CD8-positive, alpha-beta memory T cell (primary cell): ENCODE measurements at places on chromosomes 16 and 17.

DNA sequence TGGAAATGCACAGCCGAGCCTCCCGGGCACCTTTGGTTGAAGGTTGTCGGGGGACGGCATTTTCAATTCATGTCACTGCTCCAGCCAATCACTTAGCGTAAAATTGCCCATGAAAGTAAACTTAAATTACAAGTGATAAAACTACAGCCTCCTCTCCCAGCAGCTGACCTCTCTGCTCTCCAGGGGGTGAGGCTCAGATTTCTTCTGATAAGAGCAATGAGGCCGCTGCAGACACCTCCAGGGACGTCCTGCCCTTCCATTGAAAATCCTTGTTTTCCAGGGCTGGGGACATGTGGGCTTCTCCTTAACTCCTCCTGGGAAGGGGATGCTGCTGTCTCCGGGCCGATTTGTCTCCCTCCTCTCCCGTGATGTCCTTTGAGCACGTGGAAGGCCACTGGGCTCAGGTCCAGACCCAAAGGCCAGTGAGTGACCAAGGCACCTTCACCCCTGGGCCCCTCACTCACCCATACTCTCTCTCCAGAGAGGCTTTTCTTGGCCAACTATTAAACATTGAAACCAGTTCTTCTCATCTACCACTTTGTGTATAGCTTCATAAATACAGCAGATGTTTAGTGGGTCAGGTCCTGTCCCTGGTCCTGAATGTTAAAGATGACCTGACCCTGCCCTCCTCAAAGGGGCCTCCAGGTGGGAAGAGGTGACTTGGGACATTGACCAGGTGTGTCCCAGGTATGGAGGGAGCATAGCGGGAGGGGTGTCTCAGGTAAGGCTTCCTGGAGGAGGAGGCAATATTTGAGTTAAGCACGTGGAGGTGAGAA is 52.3 kb downstream of the MGAT5B start:
- no peaks in the 10 kb centered on the region for H3K36me3 ChIP-seq
- H3K4me1 ChIP-seq, result no peaks in the 10 kb centered on the region
- no peak overlapping the region for H3K4me3 ChIP-seq
- no peak overlapping the region for H3K27ac ChIP-seq

DNA sequence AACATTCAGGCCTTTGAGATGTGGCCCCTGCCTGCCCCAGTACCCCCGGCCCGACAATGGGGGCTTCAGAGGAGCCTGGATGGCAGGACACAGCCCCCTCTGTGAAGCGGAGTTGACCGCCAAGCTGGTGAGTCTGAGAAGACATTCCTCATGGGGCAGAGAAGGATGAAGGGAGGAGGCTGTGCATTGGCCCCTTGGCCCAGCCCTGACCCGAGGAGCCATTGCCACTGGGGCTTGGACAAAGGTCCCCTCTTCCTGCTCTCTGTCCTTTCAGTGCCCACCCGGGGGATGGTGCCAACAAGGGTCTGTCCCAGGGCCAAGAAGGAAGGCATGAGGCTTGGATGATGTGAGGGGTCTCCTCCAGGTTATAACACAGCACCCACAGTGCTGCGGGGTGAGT is 30.9 kb upstream of the PHB1 start:
- H3K36me3 ChIP-seq, result no peaks in the 10 kb centered on the region
- H3K27me3 ChIP-seq, result peaks cover 4% of the 10 kb centered on the region
- no peak overlapping the region for H3K27ac ChIP-seq
- DNase-seq, result no peak
- no peaks in the 10 kb centered on the region for H3K4me1 ChIP-seq

GRCh38 chr16:34802396-34802795 is 1343.0 kb downstream of the TP53TG3F start:
- no peaks in the 10 kb centered on the region for H3K36me3 ChIP-seq
- H3K27me3 ChIP-seq, result no peaks in the 10 kb centered on the region
- no peak overlapping the region for H3K4me3 ChIP-seq
- H3K4me1 ChIP-seq, result no peaks in the 10 kb centered on the region
- no peak for DNase-seq

- H3K27me3 ChIP-seq, result no peaks in the 10 kb centered on the region
- H3K36me3 ChIP-seq, result no peaks in the 10 kb centered on the region
- DNase-seq, result no peak
- no peaks in the 10 kb centered on the region for H3K4me1 ChIP-seq
- H3K4me3 ChIP-seq, result no peak overlapping the region
These were observed 398.7 kb upstream of the C16orf82 start for GRCh38 chr16:26668026-26668425.

GRCh38 chr17:33234930-33235685 is 58.0 kb downstream of the ASIC2 start:
- DNase-seq, result no peak
- no peaks in the 10 kb centered on the region for H3K36me3 ChIP-seq
- no peaks in the 10 kb centered on the region for H3K27me3 ChIP-seq
- no peak overlapping the region for H3K4me3 ChIP-seq
- no peak overlapping the region for H3K27ac ChIP-seq
- no peaks in the 10 kb centered on the region for H3K4me1 ChIP-seq

- peaks cover 7% of the 10 kb centered on the region for H3K36me3 ChIP-seq
- peak; percentile 46 for DNase-seq
- H3K27me3 ChIP-seq, result no peaks in the 10 kb centered on the region
- peaks cover 36% of the 10 kb centered on the region for H3K4me1 ChIP-seq
- peak overlapping the region; percentile 89 for H3K4me3 ChIP-seq
These were observed 973 bp upstream of the UBTF start for GRCh38 chr17:44220213-44221083.

DNA sequence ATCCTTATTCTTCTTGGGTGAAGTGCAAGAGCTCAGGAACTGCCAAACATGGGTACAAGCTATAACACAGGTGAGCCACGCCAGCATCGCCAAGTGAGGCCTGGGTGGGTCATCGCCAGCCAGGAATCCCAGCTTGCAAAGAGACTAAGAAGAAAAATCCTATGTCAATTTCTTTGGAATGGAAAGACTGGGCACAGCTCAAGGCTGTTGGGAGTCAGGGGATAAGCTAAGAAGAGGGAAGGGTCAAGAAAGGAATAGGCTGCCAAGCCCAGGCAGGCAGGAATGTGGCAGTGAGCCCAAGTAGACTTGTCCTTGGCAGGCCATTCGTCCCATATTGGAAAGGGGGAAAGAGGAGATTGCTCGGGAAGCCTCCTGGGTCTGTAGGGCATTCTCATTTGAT is 191.4 kb upstream of the CDH5 start:
- no peaks in the 10 kb centered on the region for H3K36me3 ChIP-seq
- DNase-seq, result no peak
- no peaks in the 10 kb centered on the region for H3K4me1 ChIP-seq

DNA sequence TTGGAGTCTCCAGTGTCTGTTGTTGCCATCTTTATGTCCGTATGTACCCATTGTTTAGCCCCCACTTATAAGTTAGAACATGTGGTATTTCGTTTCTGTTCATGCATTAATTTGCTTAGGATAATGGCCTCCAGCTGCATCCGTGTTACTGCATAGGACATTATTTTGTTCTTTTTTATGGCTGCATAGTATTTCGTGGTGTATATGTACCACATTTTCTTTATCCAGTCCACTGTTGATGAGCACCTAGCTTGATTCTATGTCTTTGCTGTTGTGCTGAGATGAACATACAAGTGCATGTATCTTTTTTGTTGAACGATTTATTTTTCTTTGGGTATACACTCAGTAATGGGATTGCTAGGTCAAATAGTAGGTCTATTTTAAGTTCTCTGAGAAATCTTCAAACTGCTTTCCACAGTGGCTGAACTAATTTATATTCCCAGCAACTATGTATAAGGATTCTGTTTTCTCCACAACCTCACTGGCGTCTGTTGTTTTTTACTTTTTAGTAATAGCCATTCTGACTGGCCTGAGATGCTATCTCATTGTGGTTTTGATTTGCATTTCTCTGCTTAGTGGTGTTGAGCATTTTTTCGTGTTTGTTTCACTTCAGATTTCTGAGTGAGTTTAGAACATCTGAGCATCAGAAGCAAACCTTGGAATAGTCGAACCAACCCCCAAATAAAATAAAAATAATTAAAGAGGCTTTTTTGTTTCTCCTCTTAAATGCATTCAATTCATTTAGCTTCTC is 304.7 kb downstream of the ZFHX3 start:
- DNase-seq, result no peak
- no peaks in the 10 kb centered on the region for H3K36me3 ChIP-seq
- no peaks in the 10 kb centered on the region for H3K4me1 ChIP-seq
- H3K27me3 ChIP-seq, result no peaks in the 10 kb centered on the region
- H3K27ac ChIP-seq, result no peak overlapping the region
- no peak overlapping the region for H3K4me3 ChIP-seq

DNA sequence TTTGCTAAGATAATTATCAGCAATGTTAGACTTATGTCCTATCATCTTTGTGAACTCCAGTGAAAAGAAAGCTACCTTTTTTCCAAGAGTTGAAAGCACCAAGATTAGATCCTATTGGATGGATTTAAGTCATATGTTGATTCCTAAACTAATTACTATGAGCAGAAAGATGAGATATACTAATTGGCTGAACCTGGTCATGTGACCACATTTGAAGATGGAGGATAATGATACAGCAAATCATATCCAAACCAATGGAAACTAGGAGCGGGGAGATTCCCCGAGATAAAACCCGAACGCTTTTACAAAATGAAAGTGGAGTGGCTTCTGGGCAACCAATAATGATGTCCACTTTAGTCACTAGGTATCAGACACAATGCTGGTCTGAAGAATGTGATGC is 1060.2 kb upstream of the EEF2KMT start:
- no peak overlapping the region for H3K4me3 ChIP-seq
- H3K36me3 ChIP-seq, result no peaks in the 10 kb centered on the region
- no peaks in the 10 kb centered on the region for H3K4me1 ChIP-seq

DNA sequence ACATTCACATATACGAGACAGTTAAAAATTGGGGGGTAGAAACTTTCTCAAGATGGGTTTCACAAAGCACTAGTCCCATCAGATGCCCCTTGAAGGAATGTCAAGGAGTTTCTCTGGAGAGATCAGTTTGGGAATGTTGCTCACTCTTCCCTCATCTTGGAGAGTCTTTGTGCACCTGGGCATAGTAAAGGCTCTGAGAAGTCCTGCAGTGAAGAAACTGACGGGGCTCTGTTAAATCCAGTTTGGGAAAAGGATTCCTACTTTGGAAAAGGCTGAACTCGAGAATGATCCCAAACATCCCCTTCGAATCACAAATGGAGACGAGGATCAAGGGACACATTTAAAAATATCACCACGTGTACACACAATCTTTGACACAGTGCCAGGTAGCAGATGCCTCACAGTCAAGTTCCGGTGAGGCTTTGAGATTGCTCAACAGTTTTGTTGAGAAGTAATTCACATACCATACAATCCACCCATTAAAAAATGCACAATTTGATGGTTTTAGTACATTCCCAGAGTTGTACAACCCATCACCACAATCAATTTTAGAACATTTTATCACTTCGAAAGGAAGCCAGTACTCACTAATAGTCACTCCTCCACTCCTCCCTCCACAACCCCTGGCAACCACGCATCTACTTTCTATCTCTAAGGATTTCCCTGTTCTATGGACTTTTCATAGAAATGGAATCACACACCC is 203.4 kb upstream of the FOXF1 start:
- no peak for DNase-seq
- no peaks in the 10 kb centered on the region for H3K36me3 ChIP-seq
- H3K4me1 ChIP-seq, result no peaks in the 10 kb centered on the region
- H3K4me3 ChIP-seq, result no peak overlapping the region
- H3K27ac ChIP-seq, result no peak overlapping the region

- DNase-seq, result peak; percentile 20
- H3K27ac ChIP-seq, result no peak overlapping the region
- H3K4me1 ChIP-seq, result peaks cover 22% of the 10 kb centered on the region
These were observed 11.2 kb downstream of the PER1 start for GRCh38 chr17:8141045-8141444.

DNA sequence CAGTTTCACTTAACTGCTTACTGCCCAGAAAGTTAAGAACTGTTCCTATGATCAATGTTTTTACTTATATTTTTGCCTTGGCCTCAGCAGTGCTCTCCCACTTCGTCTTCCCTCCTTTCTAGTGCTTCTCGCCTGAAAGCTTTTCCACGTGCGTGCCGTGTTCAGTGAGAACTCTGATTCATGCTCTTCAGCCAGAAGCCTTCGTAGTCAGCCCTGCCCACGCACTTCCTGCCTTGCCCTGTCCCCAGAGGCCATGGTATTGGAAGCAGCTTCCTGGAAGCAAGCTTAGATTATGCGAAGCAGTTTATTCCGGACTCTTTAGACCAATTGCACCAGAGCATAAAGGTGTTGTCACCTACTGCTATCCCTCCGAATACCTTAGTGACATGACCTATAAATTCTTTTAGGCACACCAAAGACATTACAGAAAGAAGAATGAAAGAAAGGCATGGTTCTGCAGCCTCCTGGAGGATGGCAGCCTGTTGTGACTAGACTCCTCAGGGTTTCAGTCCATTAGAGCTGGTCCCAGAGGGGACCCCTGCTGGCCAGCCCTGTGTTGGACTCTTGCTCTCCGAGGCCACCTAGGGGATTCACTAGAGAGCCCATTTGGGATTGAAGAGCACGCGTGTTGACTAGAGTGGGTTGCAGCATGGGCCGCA is 105.2 kb downstream of the RPTOR start:
- DNase-seq, result no peak
- no peak overlapping the region for H3K27ac ChIP-seq
- H3K4me1 ChIP-seq, result peaks cover 68% of the 10 kb centered on the region
- no peak overlapping the region for H3K4me3 ChIP-seq
- no peaks in the 10 kb centered on the region for H3K36me3 ChIP-seq

DNA sequence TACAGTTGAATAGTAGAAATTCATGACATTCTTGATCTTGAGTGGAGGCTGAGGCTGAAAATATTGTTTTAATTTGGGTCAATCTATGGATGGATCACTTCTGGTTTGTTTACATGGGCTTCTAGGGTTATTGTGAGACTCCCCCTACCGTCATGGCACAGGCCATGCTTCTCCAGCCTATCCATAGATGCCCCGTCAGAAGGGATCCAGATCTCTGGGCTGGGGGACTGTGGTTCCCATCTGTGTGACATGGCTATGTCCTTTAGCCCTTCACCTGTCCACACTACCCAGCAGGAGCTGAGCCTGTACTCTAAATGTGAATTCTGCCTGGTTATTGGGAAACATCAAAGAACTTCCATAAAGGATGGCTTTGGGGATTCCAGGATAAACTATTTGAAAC is 160.4 kb downstream of the ABCC12 start:
- H3K4me3 ChIP-seq, result no peak overlapping the region
- DNase-seq, result no peak
- no peaks in the 10 kb centered on the region for H3K4me1 ChIP-seq
- H3K27ac ChIP-seq, result no peak overlapping the region
- H3K27me3 ChIP-seq, result no peaks in the 10 kb centered on the region
